Naive thymus-derived CD4-positive, alpha-beta T cell (primary cell): ENCODE measurements at places on chromosomes 7 and 10. TPM values are rescaled to one million over a fixed set of nuclear protein-coding genes. Genes with fewer than 3 reads are reported as not detected.

The PLEKHS1 gene
- total RNA-seq = 0.07 and 0.08 TPM in 2 replicates

The AGMO gene
- not detected for total RNA-seq

The SGPL1 gene
- total RNA-seq = 24.5 and 24.9 TPM in 2 replicates

The NPFFR1 gene
- not detected for total RNA-seq

The GTPBP4 gene
- total RNA-seq = 66.0 and 81.8 TPM in 2 replicates

The MAT1A gene
- not detected for total RNA-seq

The NUDCD3 gene
- total RNA-seq = 79.4 TPM

The PMS2 gene
- 26.3 TPM for total RNA-seq

The ATOH7 gene
- not detected for total RNA-seq

The ZNF488 gene
- not detected for total RNA-seq

The MYOF gene
- total RNA-seq = 0.57 TPM

The WNT8B gene
- 0.23 and 0.44 TPM in 2 replicates for total RNA-seq

The DNAH11 gene
- total RNA-seq = 0.27 TPM

The GALNT17 gene
- total RNA-seq = not detected

The TMEM229A gene
- not detected for total RNA-seq

The METTL27 gene
- 2.9 TPM for total RNA-seq

The ZNF804B gene
- not detected for total RNA-seq

The OR2A1 gene
- 0.12 TPM for total RNA-seq

The MRC1 gene
- total RNA-seq = 0.05 TPM in 1 of 2 replicates, not detected in the other

The CFAP58 gene
- total RNA-seq = not detected

The TMUB1 gene
- 39.5 TPM for total RNA-seq

The COL28A1 gene
- 0.24 TPM for total RNA-seq

The FEZF1 gene
- not detected for total RNA-seq

The CHN2 gene
- 0.34 and 0.76 TPM in 2 replicates for total RNA-seq

The AGAP4 gene
- 20.9 and 25.5 TPM in 2 replicates for total RNA-seq

The FAM25G gene
- total RNA-seq = not detected in 2 replicates

The SVOPL gene
- total RNA-seq = not detected

The KEL gene
- total RNA-seq = 0.22 TPM

The PYROXD2 gene
- 36.7 TPM for total RNA-seq

The DPP6 gene
- not detected for total RNA-seq

The PTPN12 gene
- total RNA-seq = 22.6 TPM

The DTX2 gene
- total RNA-seq = 43.8 TPM

The PNLIPRP2 gene
- not detected for total RNA-seq

The RTKN2 gene
- 7.8 and 7.9 TPM in 2 replicates for total RNA-seq

The RPEL1 gene
- total RNA-seq = not detected

The CCT6A gene
- 41.7 TPM for total RNA-seq

The GJC3 gene
- not detected for total RNA-seq

The SFTPA1 gene
- not detected for total RNA-seq

The TMEM184A gene
- not detected for total RNA-seq

The SPDYE2B gene
- total RNA-seq = not detected in 2 replicates

The FGFR2 gene
- not detected in 2 replicates for total RNA-seq

The CYP26C1 gene
- 0.27 TPM for total RNA-seq

The RAPGEF5 gene
- not detected for total RNA-seq

The DDIT4 gene
- total RNA-seq = 240 TPM

The PON1 gene
- not detected for total RNA-seq

The CALY gene
- 1.5 TPM for total RNA-seq

The GSTO2 gene
- total RNA-seq = 0.87 and 1.1 TPM in 2 replicates
